ENCODE measurements at places on chromosomes 13 and 19.

GRCh38 chr19:1291761-1292418, 6.2 kb downstream of the EFNA2 start:
- no peak for DNase-seq

GRCh38 chr19:17289489-17289888, 7.8 kb downstream of the ANKLE1 start:
- peak; percentile 91 for DNase-seq

- DNase-seq, result no peak
Measured at GRCh38 chr13:33051632-33052031, 35.4 kb downstream of the KL start.

GRCh38 chr13:110472904-110473563, 88.5 kb downstream of the RAB20 start:
- DNase-seq, result no peak

DNA sequence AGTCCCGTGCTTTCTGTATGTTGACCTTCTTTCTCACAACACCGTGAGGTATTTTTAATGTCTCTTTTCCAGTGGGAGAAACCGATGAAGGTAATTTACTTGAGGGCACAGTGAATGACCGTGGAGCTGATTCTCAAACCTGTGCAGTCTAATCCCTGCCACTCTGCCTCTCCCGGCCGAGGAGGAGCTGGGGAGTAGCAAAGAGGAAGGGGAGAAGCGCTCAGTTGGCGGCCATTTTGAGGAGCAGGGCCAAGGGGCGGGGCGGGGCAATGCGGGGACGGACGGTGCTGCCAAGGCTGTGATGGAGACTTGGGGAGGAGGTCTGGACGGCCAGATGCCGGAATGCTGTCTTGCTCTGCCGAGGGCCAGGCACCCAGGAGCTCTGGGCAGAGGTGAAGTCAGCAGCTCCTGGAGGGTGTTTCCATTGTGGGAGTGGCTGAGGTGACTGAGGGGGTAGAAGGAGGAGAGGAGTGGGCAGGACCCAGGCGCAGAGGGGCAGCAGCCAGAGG, 12.4 kb upstream of the RANBP3 start:
- peak; percentile 83 for DNase-seq

GRCh38 chr19:10180459-10180858, 14.3 kb downstream of the DNMT1 start:
- DNase-seq, result no peak

GRCh38 chr19:18541258-18541991, 1.9 kb downstream of the FKBP8 start:
- no peak for DNase-seq

GRCh38 chr13:24168392-24168750, 7.9 kb downstream of the SPATA13 start:
- no peak for DNase-seq

GRCh38 chr19:48230555-48231129, 25.1 kb downstream of the CARD8 start:
- DNase-seq, result no peak

- DNase-seq, result peak; percentile 14
Measured at GRCh38 chr13:53238261-53238660, 209.6 kb downstream of the OLFM4 start.

GRCh38 chr19:31118986-31119385, 230.2 kb downstream of the TSHZ3 start:
- no peak for DNase-seq

DNA sequence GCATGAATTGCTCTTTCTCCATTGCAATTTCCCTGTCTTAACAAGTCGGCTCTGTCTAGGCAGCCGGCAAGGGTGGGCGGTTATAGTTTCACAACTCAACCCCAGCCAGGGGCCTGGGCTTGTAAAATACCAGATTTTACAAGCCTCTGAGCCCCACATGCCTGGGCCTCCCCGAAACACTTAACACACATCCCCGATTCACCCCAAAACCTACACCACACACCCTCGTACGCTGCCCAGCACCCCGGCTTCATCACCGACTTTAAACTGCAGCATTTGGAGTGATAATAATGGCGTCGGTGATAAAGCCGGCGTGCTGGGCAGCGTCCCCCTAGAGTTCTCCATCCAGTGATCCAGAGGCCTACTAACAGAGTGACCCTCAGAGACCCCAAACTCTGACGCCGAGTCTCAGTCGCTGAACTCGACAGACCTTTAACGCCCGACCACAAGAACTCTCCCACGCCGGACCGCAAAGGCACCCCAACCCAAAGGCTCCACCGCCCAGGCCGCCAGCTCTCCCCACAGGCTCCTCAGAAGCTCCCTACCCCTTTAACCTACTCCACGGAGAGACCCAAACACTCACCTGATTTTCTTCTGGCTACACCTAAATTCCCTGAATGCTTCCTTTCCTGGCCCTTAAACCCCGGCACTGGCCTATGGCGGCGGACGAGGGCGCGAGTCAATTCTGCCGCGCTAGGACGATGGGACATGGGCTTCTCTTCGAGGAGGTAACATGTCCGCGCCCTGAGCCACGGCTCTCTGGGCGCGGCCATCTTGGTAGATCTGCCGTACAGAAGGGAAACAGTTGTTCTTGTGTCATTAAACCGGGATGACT, at the start of gene ZNF649:
Gene ZNF649, minus strand, starts transcription at position 687 of the 835 bp plus-strand sequence. CDS start 4,910 bp downstream, outside the sequence.
- DNase-seq, result peak; percentile 90

- DNase-seq, result no peak
Measured at GRCh38 chr13:102693776-102694175, 1.1 kb downstream of the METTL21C start.

- DNase-seq, result peak; percentile 80
Measured at GRCh38 chr19:33064458-33064791, 263 bp downstream of the RHPN2 start.

- no peak for DNase-seq
Measured at GRCh38 chr13:79943346-79944023, 397.4 kb downstream of the SPRY2 start.

DNA sequence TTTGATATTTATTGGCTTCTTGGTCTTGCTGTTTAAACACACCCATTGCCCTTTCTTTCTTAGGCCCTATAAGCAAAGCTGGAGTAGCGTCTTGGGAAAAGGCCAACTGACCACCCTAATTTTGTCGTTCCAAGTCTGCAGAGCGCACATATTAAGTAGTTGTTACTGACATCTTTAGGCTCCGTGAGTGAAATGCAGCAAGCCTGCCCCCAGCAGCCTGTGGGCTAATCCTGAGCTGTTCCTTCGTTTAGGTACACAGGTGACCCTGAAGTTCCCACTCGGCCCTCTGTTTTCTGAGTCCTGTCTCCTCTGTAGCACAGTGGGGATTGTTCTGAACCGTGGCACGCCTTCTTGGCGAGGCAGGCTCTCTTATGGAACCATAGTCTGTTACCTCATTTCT, 170.5 kb downstream of the STK24 start:
- no peak for DNase-seq
